ENCODE measurements at places on chromosomes 16 and 17. TPM values are rescaled to one million over a fixed set of nuclear protein-coding genes. Genes with fewer than 3 reads are reported as not detected.

DNA sequence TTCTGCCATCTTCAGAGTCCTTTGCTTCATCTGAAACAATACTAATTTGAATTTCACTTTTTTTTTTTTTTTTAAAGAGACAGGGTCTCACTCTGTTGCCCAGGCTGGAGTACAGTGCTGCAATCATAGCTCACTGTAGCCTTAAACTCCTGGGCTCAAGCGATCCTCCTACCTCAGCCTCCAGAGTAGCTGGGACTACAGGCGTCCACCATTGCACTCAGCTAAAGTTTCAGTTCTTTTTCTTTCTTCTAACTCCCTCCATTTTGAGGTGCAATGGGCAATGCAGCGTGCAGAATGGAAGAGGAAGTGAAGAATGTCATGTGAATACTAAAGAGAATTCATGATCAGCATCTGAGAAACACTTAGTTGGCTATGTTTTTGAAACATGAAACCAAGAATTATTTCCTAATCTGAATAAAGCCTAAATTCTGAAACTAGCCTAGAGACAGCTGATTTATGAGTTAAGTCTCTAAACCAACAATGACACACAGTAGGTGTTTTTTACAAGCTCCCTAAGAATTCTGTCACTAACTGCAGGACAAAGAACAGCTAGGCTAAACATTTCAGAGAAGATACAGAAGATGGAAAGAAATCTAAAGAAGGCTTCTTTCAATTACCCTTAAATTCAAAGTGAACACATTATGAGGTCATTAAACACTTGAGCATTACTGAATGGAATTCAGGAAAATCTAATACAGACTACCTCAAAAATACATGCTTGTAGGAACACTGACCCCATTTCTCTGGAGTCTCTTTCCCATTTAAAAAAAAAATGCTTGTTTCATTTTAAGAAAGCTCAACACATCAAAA, 21.0 kb downstream of the SNN start:
- no peak for DNase-seq

GRCh38 chr16:81357711-81358260, 43.0 kb downstream of the GAN start:
- DNase-seq, result no peak

The SLC12A3 gene
- total RNA-seq, result not detected

The IL17C gene
- not detected for total RNA-seq

Measured in activated CD4-positive, alpha-beta memory T cell treated with anti-CD3 and anti-CD28 coated beads for 36 hours (primary cell).